ENCODE measurements at places on chromosomes 16 and 17.

- no peak for DNase-seq
These were observed 18.6 kb downstream of the CDH16 start for GRCh38 chr16:66899945-66900710.

DNA sequence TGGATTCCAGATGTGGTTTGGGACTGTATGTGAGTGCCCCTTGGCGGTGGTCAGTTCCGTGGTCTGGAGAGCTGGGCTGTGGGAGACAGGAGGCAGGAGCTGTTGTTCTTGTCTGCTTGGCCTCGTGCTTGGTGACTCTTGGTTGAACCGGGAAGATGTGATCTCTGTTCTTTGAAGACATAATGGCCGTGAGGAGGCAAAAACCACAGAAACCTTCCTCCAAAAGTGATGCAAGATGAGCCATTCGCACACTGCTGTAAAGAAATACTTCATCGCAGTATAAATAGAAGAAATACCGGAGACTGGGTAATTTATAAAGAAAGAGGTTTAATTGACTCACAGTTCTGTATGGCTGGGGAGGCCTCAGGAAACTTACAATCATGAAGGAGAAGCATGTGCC is 128.8 kb downstream of the RAP1GAP2 start:
- no peak for DNase-seq

DNA sequence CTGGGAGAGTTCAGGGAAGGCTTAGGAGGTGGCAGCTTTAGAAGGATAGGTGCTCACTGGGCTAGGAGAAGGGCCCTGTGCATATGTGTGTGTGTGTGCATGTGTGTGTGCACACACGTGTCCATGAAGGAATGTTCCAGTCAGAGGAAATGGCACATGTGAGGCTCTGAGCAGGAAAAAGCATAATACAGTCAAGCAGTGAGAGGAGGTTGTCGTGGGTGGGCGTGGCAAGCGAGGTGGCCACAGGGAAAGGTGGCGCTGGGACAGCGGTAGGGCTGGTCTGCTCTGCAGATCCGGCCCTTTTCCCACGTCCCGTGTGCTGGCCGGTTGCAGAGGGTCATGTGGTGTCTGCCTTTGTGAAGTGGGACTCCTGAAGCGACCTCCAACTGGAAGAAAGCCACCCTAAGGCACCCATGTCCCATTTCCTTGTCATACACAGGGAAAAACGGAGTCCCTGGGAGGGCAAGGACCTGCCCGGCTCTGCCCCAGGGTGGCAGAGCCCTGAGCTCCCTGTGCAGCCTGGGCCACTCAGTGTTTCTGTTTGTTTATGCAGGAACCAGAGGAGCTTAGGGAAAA is 40.1 kb downstream of the NT5M start:
- no peak for DNase-seq

DNA sequence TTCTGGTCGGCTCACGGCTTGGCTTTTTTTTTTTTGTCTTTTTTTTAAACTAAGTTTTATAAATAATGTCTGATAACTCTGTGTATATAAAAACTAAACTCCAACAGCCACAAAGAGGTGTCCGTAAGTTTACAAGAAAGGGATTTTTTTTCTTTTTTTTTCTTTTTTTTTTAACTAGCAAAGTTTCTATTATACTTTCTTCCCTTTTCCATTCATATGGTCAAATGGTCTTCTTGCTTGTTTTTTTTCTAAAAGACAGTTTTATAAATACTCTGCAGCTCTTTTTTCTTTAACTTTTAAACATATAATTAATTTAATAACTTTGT is 3.5 kb upstream of the SIRT7 start:
- no peak for DNase-seq

DNA sequence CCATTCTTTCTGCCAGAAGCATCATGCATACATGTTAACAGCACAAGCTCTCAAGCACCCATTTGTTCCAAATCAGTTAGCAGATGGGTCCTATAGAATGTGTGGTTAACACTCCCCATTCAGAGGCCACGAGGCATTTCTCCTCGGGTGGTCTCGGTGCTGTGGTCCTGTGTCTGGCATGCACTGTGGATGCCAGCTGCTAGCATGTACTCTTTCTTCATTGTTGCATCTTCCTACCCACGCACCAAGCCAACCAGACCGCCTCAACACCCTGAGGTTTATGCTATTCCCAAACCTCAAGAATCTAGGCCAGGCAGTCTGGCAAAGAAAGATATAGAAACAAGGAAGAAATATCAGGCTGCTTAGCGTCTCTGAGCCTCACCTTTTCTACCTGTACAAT is 27.8 kb upstream of the MRTFB start:
- DNase-seq = no peak

DNA sequence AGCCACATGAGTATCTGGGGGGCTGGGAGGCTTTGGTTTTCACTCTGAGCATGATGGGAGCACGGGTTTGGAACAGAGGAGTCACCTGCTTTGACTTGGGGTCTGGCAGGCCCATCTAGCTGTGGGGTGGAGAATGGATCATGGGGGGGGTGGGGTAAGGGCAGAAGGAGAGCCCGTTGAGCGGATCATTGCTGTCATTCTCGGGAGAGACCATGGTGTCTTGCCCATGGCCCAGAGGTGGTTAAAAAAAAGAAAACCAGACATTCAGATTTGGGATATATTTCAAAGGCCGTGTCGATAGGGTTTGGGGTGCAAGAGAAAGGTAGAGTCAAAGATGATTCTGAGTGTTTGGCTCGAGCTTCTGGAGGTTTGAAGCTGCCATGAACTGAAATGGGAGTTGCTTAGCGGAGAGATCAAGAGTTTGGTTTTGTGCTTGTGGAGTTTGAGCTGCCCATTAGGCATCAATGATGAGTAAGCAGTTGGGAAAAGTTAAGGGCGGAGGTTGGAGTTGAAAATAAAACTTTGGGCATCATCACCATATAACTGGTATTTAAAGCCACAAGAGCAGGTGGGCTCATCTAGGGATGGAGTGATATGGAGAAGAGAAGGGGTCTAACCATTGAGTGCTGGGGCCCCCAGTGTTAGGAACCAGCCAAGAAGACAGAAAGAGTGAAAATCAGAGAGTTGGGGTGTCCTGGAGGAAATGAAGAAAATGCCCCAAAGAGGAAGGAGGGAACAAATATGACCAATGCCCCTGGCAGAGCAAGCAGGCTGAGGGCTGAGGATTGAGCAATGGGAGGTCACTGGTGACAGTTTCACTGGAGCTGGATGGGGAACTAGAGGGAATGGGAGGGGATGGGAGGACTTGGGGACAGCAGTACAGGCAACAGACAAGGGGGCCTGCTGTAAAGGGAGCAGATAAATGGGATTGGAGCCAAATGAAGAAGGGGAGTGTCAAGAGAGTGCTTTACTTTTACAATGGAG is 1.9 kb downstream of the NOD2 start:
- DNase-seq = no peak

DNA sequence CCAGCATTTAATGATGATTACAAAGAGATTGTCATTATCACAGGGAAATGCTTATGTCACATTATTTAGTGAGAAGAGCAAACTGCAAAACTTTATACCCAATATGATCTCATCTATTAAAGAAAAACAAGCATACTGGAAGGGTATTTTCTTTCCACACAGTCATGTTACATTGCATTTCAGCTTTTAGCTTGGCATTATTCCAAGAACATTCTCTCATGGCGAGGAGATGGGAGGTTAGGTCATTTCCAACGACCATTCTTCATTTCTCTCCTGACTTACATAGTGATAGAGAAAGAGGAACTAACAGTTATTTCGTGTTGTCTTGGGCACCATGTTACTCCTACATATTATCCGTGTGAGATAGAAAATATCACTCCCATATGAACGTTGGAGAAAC is 309.4 kb upstream of the XYLT1 start:
- no peak for DNase-seq

DNA sequence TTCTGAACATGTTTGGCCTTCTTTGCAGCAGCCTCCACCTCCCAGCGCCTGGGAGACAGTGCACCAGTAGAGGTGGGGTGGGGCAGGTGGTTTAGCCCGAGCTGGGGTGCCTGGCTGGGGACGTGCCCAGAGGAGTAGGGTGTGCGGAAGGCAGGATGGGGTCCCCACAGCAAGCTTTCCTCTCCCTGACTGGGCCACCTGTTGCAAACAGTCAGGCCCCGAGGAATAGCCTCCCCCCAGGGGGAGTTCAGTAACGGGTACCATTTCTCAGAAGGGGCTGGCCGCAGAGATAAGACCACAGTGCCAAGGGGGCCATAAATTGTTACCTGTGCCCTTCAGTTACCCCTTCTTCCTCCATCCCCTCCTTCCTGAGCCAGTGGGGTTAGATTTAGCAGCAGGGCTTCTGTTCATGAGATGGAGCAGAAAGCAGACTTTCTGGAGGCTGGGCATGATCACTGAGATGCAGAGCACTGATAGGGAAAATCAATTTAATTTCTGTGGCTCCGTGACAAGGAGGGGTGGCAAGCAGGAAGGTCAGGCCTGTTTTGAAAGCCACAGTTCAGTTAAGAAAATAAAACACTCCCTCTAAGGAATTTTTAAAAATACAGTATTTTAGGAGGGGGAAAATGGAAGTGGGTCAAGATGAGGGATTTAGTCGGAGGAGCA is 181.9 kb downstream of the MSI2 start:
- DNase-seq = no peak

GRCh38 chr17:63426917-63427308 is 19.2 kb downstream of the CYB561 start:
- no peak for DNase-seq

DNA sequence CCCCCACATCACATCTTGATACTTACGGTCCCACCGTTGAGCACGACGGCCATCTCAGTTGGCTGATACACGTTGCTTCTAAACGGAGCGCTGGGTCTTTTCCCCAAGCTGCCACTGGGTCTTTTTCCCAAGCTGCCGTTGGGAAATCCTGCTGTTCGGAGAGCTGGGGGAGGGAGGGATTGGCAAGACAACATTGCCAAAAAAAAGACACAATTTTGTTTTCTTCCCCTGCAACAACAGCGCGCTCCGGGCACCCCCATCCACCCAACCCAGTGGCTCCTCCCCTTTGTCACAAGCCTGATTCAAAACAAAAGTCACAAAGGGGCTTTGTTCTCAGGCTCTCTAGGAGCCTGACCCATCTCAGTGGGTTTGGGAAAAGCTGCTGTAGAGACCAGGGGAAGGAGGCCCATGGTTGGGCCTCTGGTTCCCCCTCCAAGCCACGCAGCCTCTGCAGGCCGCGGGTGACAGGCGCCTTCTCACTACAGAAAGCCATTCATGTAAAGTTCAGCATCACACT is 22.8 kb downstream of the GPRC5B start:
- DNase-seq = no peak

- DNase-seq = no peak
These were observed 85.1 kb downstream of the LITAF start for GRCh38 chr16:11501632-11502031.

DNA sequence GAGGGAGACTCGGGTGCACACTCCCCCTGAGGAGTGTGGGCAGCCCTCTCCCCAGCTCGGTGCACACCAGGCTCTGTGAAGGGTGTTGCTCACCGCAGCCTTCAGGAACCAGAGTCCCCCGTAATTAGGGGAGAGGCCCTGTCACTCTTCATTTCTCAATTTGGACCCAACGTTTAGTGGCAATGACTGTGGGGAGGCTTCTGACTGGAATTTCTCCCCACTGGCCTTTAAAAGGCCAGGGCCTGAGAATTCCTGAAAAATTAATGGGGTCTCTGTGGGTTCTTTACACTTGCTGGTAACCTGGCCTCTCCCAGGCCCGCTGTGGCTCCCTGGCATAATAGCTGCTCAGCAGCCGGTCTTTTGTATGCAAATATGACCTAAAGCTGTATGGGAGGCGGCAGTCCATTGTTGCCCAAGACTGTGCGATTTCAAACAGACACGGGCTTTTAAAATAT is 209.7 kb downstream of the MSI2 start:
- DNase-seq = no peak

DNA sequence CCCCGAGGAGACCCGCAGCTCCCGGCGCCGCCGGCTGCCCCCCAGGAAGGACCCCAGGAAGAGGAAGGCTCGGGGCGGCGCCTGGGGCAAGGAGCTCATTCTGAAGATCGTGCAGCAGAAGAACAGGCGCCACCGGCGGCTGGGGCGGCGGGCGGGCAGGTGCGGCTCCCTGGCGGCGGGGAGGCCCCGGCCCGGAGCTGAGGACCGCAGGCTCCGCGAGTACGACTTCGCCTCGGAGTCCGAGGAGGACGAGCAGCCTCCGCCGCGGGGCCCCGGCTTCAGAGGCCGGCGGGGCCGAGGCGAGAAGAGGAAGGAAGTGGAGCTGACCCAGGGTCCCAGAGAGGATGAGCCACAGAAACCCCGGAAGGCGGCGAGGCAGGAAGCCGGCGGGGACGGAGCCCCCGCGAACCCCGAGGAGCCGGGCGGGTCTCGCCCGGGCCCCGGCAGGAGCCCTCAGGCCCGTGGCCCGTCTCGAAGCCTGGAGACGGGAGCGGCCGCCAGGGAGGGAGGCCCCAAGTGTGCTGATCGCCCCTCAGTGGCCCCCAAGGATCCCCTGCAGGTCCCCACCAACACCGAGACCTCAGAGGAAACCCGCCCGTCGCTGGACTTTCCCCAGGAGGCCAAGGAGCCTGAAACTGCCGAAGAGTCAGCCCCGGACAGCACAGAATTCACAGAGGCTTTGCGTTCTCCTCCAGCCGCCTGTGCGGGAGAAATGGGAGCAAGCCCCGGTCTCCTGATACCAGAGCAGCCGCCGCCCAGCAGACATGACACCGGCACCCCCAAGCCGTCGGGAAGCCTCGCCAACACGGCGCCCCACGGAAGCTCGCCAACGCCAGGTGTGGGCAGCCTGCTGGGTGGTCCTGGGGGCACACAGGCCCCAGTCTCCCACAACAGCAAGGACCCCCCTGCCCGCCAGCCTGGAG is 22.3 kb upstream of the ZFPM1 start:
- peak; percentile 50 for DNase-seq

DNA sequence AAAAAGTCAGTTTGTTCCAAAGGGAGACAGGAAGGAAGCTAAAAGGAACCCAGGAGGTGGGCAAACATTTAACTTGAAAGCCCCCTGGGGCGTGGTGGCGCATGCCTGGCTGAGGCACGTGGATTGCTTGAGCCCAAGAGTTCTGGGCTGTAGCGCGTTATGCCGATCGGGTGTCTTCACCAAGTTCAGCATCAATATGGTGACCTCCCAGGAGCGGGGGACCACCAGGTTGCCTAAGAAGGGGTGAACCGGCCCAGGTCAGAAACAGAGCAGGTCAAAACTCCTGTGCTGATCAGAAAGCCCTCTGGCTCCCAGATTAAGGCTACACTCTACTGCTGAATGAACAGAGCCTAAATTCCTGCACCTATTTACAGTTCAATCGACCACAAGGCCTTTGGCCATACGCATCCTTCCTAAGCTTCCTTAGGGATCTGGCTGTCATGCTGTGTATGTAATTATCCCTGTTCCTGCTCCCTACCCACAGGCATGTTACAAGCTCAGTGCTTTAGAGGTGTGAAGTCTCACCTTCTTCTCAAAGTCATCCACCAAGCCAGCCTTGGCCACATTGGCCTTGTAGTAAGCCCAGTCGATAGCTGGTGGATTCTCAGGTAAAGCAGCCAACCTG is 5.0 kb downstream of the ATP5PD start:
- no peak for DNase-seq

Measured in activated naive CD8-positive, alpha-beta T cell treated with anti-CD3 and anti-CD28 coated beads, Interleukin-2, amount 50 U/mL, for 24 hours (primary cell).